ENCODE measurements at places on chromosomes 16 and 17.

GRCh38 chr17:32317353-32317752, 24.6 kb downstream of the C17orf75 start:
- no peak for DNase-seq

- no peak for DNase-seq
Measured at GRCh38 chr17:17782523-17783115, 54.2 kb downstream of the SREBF1 start.

- DNase-seq, result no peak
Measured at GRCh38 chr17:73470316-73470826, 158.6 kb upstream of the CDC42EP4 start.

- DNase-seq, result no peak
Measured at GRCh38 chr17:30921544-30922196, at the start of gene ADAP2. TSS of gene ADAP2 (plus strand) at chr17:30921945. CDS start at chr17:30922015, 70 bp downstream.

DNA sequence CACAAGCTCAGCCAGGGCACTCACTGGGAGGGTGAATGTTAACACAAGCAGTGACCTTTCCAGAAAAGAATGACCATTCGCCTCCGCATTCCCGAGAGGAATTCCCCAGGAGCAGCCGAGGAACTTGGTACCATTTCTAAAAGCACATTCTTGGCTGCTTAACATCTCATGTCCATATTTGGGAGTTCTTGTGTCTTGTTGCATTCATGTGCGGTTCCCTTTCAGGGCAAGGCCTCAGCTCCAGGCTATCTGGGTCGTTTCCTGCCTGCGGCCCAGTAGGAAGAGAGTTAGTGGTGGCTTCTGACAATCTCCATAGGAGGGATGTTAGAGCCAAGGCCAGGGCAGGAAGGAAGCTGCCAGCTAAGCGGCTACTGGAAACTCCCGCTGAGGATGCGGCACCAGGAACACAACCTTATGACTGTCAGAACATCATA, 27.8 kb upstream of the MEAK7 start:
- DNase-seq, result no peak

DNA sequence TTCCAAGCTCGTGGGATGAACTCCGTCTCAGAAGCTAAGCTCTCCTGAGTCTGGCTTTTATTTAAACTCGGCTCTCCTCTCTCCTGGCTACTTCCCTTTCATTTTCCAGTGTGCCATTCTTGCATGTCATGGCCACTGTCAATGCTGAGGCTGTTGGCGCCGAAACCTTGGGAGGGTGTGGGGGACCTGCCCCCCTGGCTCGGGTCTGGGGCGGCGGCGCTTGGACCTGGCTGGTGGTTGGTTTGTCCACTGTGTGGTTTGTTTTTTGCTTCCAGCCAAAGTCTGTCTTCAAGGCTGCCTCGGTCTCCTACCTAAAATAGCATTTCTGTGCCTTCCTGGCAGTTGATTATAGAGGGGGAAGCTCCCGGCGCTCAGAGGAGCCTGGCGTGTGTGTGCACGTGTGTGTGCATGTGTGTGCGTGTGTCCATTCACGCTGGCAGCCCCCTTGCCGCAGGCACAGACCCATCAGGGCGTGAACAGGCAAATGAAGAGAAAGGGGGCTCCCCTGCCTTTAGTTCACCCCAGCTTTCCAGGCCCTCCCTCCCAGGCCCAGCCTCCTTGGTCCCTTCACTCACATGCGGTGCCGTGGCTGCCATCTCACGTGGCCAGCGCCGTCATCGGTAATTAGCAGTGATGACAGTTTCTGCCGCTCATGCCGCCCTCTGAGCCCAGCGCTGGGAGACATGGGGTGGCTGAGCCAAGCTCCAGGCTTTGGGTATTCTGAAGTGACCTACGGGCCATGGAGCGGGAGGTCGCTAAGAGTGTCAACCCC, 179.9 kb downstream of the SEC14L1 start:
- DNase-seq, result no peak

DNA sequence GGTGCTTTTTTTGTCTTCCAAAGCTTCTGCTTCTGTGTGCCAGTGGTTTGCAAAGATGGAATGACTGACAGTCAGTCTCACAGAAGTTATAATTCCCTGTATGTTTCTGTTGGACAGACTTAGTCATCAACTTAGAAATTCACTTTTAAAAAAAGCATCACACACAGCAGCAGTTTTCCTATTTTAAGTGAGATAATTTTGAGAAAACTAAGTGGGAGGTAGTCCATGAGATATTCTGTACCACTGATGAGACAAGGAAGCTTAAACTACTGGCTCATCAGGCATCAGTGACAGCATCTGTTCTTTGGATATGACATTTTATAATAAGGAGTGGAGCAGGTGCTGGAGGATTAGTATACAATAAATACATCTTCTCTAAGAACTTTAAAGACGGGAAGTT, 20.0 kb downstream of the CNP start:
- no peak for DNase-seq

GRCh38 chr17:33972763-33973162, 282.3 kb upstream of the CCL2 start:
- DNase-seq, result no peak

Measured in renal cortex interstitium (tissue), 15 donors.